ENCODE measurements at places on chromosomes 16 and 17.

GRCh38 chr17:38681096-38681495, 6.3 kb upstream of the EPOP start:
- no peak for DNase-seq
- no peak overlapping the region for H3K27ac ChIP-seq
- H3K4me1 ChIP-seq: peaks cover 18% of the 10 kb centered on the region
- H3K27me3 ChIP-seq: peaks cover 2% of the 10 kb centered on the region

- no peak overlapping the region for H3K27ac ChIP-seq
- no peaks in the 10 kb centered on the region for H3K36me3 ChIP-seq
- H3K27me3 ChIP-seq: no peaks in the 10 kb centered on the region
- peaks cover 5% of the 10 kb centered on the region for H3K4me1 ChIP-seq
Measured at GRCh38 chr16:66084306-66084705, 282.2 kb upstream of the CDH5 start.

GRCh38 chr17:14332331-14332730, 31.4 kb downstream of the HS3ST3B1 start:
- DNase-seq: no peak
- no peaks in the 10 kb centered on the region for H3K36me3 ChIP-seq
- peaks cover 26% of the 10 kb centered on the region for H3K4me1 ChIP-seq
- no peak overlapping the region for H3K27ac ChIP-seq
- no peaks in the 10 kb centered on the region for H3K27me3 ChIP-seq

GRCh38 chr17:36501351-36501750, 14.9 kb downstream of the ZNHIT3 start:
- no peaks in the 10 kb centered on the region for H3K4me1 ChIP-seq
- peaks cover 98% of the 10 kb centered on the region for H3K36me3 ChIP-seq
- no peak for DNase-seq
- no peak overlapping the region for H3K27ac ChIP-seq
- no peak overlapping the region for H3K4me3 ChIP-seq
- H3K27me3 ChIP-seq: no peaks in the 10 kb centered on the region

DNA sequence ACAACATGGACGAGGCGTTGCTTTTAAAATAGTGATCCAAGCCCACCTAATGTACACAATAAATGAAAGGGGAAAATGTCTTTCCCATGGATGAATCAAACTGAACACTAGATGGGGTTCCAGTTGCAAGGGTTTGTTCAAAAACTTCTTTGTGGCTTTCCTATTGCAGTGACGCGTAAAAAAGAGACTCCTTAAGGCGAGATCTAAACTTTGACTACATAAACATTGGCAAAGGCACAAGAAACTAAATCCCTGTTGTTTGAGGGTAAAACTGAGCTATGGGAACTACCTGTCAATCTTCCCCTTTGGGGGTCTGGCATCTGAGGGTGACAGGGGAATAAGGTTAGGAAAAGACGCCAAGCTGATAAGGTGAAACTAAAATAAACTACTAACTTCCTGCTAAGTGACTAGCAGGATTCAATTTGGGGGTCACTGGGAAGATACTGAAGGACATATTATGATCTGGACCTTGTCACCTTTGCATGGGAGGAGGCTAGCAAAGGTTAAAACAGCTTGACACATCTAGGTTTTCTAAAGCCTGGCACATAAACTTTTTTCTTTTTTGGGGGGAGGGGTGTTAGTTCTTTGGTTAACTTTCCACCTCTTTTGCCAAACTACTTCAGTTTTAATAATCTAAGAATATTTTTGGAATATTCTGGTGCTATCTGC, 4.7 kb downstream of the SALL1 start:
- no peak overlapping the region for H3K27ac ChIP-seq
- no peaks in the 10 kb centered on the region for H3K36me3 ChIP-seq
- no peak overlapping the region for H3K4me3 ChIP-seq
- peaks cover 2% of the 10 kb centered on the region for H3K4me1 ChIP-seq
- DNase-seq: no peak
- H3K27me3 ChIP-seq: peaks cover 92% of the 10 kb centered on the region

GRCh38 chr17:80511222-80512180, 33.1 kb upstream of the RPTOR start:
- H3K27me3 ChIP-seq: peaks cover 32% of the 10 kb centered on the region
- H3K27ac ChIP-seq: no peak overlapping the region
- H3K4me3 ChIP-seq: no peak overlapping the region
- H3K4me1 ChIP-seq: no peaks in the 10 kb centered on the region

DNA sequence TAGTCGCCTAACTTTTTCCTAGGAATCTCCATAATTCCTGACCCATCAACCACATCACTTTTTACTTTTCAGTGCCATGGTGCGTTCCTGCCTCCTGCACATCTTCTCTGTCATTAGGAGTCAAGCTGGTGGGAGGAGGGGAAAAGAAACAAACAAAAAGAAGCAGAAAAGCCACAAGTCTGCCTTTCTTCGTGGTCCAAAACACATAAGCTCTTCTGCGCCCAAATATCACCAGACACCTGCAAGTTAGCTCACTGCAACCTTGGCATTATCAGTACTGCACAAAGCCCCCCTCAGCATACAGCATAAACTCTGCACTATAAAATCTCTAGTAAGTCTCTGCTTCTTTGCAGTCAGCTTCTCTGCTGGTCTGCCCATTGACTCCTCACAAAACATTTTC, 295.3 kb downstream of the HS3ST3B1 start:
- H3K4me3 ChIP-seq: no peak overlapping the region
- no peak for DNase-seq
- no peaks in the 10 kb centered on the region for H3K4me1 ChIP-seq

- H3K4me1 ChIP-seq: peaks cover 71% of the 10 kb centered on the region
- no peaks in the 10 kb centered on the region for H3K36me3 ChIP-seq
- H3K4me3 ChIP-seq: peak within 1 kb of the TSS; percentile 100
- H3K27ac ChIP-seq: peak within 1 kb of the TSS; percentile 99
- no peaks in the 10 kb centered on the region for H3K27me3 ChIP-seq
Measured at GRCh38 chr17:80260791-80261158, at the start of gene RNF213. Gene RNF213, plus strand, starts transcription at chr17:80260852. Its CDS starts 2,830 bp downstream, at chr17:80263682.

DNA sequence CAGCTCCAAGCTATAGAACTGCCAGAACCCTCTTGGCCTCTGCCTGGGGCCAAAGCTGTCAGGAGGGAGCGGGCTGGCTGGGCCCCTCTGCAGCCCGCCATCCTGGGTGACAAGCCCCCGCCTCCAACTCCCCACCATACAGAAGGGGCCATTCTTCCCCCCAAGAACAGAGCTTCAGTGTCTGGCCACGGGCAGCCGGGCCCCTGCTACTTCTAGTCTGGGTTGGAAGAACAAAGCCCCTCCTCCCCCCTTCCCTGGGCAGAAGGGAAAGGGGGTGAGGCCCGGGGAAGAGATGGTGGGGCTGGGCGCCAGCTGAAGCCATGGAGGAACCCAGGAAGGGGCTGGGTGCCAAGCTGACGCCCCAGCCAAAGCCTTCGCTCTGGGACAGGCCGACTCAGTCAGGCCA, 9.0 kb downstream of the NAT9 start:
- no peak for DNase-seq
- H3K27me3 ChIP-seq: no peaks in the 10 kb centered on the region

DNA sequence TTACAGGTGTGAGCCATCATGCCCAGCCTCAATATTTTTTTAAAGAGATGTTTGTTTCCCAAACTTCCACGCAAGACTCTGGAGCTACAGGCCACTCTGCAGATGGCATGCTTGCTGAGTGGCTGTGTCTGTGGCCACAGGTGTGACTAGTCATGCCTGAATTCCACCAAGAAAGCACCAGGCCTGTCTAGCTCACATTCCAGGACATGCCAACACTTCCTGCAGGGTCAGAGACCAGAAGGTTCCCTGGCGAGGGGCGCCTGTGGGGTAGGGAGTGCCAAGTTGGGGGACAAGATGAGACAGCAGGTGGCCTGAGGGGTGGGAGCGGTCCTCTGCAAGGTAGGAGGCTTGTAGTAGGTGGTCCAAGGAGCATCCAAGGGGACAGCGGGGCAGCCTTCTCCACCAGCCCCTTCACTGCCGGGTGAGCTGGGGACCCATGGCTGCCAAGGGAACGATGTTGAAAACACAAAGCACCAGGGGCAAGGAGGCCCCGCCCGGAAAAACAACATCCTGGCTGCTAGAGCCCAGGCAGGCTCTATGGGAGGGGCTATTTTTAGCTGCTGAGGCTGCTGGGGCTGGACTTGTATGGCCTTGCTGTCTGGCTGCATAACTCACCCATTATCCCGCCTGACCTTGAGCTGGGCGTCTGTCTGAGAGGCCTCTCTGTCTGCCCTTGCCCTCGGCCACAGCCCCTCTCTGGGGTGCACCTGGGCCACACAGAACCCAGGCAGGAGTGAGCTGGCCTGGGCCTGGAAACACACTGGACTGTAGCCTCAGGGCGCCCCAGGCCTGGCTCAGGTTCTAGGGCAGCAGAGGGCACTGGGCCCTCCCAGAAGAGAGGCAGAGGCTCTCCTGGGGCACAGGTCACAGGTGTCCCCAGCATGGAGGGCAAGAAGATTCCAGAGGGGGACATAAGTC, 5.7 kb downstream of the TRIM47 start:
- H3K27ac ChIP-seq: peak overlapping the region; percentile 90
- no peaks in the 10 kb centered on the region for H3K27me3 ChIP-seq
- peak; percentile 69 for DNase-seq
- no peak overlapping the region for H3K4me3 ChIP-seq

DNA sequence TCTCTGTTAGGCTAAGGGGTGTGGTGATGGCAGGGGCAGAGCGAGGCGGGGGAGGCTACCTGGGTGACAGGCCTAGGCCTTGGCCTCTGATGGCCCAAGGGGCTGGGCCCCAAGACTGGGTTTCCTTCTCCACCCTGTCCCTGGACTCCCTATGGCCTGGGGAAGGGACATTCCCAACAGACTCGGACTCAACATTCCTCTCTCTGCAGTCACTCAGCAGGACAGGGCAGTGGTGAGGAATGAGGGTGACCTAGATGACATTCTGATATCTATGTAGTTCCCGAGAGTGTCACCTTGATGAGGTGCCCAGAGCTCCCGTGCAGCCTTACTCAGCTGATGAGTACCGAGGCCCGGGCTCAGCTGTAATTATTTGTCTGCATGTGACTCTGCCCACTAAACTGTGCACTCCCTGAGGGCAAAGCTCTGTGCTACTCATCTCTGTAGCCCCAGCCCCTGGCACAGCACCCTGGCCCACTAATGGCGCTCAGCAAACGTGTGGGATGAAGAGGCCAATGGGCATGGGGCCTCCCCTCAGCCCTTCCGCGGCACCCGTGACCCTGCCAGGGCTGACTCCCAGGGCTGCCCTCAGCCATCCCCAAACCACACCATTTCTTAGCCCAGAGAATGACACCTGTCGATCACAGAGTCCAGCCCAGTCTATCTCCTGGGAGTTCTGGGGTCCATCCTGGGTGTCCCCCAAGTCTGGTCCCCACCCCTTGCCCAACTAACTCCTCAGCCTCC, 2.2 kb downstream of the PLCD3 start:
- no peak overlapping the region for H3K27ac ChIP-seq
- no peak overlapping the region for H3K4me3 ChIP-seq
- no peaks in the 10 kb centered on the region for H3K27me3 ChIP-seq
- no peak for DNase-seq
- no peaks in the 10 kb centered on the region for H3K36me3 ChIP-seq

DNA sequence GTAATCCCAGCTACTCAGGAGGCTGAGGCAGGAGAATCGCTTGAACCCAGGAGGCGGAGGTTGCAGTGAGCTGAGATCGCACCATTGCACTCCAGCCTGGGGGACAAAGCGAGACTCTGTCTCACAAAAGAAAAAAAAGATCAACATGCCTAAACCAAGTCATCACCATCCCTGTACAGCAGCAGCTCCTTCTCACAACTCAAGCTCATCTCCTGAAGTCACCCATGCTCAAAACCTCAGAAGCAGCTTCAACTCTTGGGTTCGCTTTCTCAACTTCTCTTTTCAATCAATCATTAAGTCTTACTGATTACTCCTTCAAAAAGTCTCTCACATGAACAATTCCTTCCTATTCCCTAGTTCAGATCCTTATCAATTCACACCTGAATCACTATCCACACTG, 31.3 kb downstream of the PHLPP2 start:
- DNase-seq: no peak
- no peak overlapping the region for H3K27ac ChIP-seq
- no peaks in the 10 kb centered on the region for H3K4me1 ChIP-seq
- no peak overlapping the region for H3K4me3 ChIP-seq
- no peaks in the 10 kb centered on the region for H3K27me3 ChIP-seq

DNA sequence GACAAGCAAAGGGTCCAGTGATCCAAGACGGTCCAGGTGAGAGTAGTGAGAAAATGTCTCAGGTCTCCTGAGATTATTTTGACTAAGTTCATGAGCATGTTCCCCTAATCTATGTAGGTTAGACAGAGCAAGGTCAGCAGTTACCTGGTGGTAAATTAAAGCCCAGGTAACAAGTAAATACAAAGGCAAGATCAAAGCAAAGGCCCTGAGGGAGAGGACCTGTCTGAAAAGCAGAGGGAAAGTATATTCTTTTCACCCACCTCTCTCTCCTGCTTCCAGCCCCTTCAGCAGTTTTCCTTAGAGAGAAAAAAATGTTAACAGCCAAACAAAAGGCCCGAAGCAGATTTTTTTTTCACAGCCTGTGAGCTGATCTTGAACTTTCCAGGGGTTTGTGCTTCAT, 302.7 kb downstream of the MAP2K6 start:
- H3K36me3 ChIP-seq: no peaks in the 10 kb centered on the region
- H3K27me3 ChIP-seq: no peaks in the 10 kb centered on the region
- no peak for DNase-seq
